ENCODE measurements at places on chromosomes 5 and 9.

DNA sequence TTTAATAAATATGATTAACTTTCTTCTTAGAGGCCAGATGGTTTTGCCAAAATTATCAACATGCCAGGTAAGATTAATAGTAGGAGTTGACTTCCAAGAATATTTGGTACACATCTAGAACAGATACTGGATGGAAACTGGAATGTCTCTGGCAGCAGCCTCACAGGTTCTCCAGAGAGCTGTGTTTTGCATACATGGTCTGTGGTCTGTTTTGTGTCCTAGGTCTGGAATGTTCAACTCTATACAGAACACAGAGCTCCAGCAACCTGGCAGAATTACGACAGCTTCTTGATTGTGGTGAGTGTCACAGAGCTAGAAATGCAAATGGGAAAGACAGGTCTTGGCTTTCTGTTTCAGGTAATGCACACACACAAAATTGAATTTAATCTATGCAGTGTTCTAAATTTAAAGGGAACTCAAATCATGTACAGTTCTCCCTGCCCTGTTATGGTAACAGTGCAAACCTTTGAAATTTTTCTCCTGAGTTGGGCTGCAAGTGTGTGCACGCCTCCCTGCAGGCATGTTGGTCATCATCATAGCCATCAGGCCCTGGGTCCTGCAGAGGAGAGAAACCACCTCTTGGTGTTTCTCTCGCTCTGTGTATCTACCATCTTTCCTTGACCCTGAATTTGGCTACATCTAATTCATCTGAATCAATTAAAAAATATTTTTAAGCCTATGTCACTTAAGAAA, 58.3 kb downstream of the PIK3R1 start:
- no peak for DNase-seq

GRCh38 chr5:123176224-123176937, 87.3 kb downstream of the PRDM6 start:
- no peak for DNase-seq

GRCh38 chr5:93621327-93621798, 38.3 kb downstream of the NR2F1 start:
- DNase-seq: peak; percentile 86

- DNase-seq: no peak
These were observed 144.1 kb upstream of the NFIL3 start for GRCh38 chr9:91567642-91568274.

- DNase-seq: no peak
These were observed 10.8 kb upstream of the FER start for GRCh38 chr5:108736855-108737254.

DNA sequence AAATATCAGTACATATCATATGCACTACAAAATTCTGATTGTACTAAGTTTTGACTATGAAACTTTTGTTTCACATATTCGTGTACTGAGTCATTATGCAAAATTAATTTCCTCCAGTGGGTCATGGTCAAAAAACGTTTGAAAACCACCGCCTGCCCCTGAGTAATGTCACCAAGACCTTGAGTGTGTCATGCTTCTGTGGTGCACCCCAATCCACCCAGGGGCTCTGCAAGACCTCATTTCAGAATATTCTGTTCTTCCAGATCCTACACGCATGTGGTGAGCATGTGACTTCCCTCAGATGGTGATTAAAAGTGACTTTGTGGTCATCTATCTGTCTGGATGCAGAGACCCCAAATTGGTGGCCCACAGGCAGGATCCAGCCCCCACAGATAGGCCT, 31.0 kb downstream of the ABLIM3 start:
- DNase-seq: peak; percentile 58

- DNase-seq: no peak
These were observed 311.4 kb downstream of the TLE4 start for GRCh38 chr9:79883073-79883645.

- DNase-seq: no peak
These were observed 21.3 kb upstream of the SLC12A2 start for GRCh38 chr5:128062172-128062746.

DNA sequence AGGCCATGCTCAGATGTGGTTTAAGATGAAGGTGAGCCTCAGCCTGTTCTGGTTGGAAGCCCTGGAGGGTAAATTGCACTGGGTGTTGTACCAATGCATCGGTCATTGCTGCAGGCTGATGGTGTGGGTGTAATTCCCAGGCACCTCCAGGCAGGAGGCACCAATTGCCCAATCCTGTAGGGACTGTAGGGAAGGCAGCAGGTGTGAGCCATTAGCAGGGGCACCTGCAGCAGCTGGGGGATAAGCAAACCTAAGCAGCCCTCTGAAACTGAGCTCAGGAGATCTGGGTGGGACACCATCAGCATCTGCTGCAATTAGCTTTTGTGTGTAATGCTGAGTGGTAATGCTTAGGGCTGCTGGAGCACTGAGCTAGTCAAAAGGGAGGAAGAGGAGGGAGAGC, 190.1 kb upstream of the TBC1D2 start:
- no peak for DNase-seq

All from adrenal gland (tissue), 19 donors.